ENCODE measurements at places on chromosomes 7 and 10. TPM values are rescaled to one million over a fixed set of nuclear protein-coding genes. Genes with fewer than 3 reads are reported as not detected.

Gene GJC3
- not detected for total RNA-seq

Gene SKIDA1
- 1.1 TPM for total RNA-seq

Gene SLC13A1
- not detected for total RNA-seq

Gene FAM25C
- total RNA-seq: 2.4 TPM

Gene LSM8
- 38.1 TPM for total RNA-seq

Gene CFAP58
- total RNA-seq: 0.36 TPM

Gene INSIG1
- 15.2 TPM for total RNA-seq

Gene SPDYE8
- not detected for total RNA-seq

Gene PHYHIPL
- total RNA-seq: 0.16 TPM

Gene HACD1
- 46.9 TPM for total RNA-seq

Gene CAV1
- 603 TPM for total RNA-seq

Gene PNLIPRP1
- not detected for total RNA-seq

Gene SEMA3A
- total RNA-seq: 3.7 TPM

Gene LRMDA
- total RNA-seq: 5.6 TPM

Gene NME8
- not detected for total RNA-seq

Gene OGA
- 73.9 TPM for total RNA-seq

Gene ACTL6B
- not detected for total RNA-seq

Gene TRIM50
- total RNA-seq: not detected

Gene AKR1C4
- 0.32 TPM for total RNA-seq

Gene LRRC18
- not detected for total RNA-seq

Gene DCLRE1C
- total RNA-seq: 7.0 TPM

Gene SGCE
- total RNA-seq: 56.0 TPM

Gene LIPK
- total RNA-seq: not detected

Gene SAMD8
- total RNA-seq: 12.8 TPM

Gene SNCG
- total RNA-seq: 12.8 TPM

Gene TFEC
- not detected for total RNA-seq

Gene NKX2-3
- not detected for total RNA-seq

Gene TMEM229A
- total RNA-seq: not detected

Gene MRLN
- total RNA-seq: not detected

Gene UNCX
- total RNA-seq: not detected

Gene GDF2
- total RNA-seq: not detected

Gene TAC1
- total RNA-seq: not detected

Gene PDCD11
- total RNA-seq: 32.5 TPM

Gene CDK5
- total RNA-seq: 35.2 TPM

Gene ZSCAN21
- total RNA-seq: 10.5 TPM

Gene CRHR2
- not detected for total RNA-seq

Gene ZNF783
- total RNA-seq: 4.0 TPM

Gene SH2B2
- 4.6 TPM for total RNA-seq

Gene HOXA7
- total RNA-seq: 4.7 TPM

Gene C10orf105
- total RNA-seq: not detected

Gene ZNF722
- total RNA-seq: not detected

Gene KLF14
- total RNA-seq: not detected

Gene VGF
- 8.9 TPM for total RNA-seq

Gene CYP2W1
- not detected for total RNA-seq

Gene GFRA1
- total RNA-seq: 7.4 TPM

Gene ANKRD2
- 6.4 TPM for total RNA-seq

Gene GRM3
- not detected for total RNA-seq

Gene LGI1
- not detected for total RNA-seq

Gene PALD1
- total RNA-seq: 8.5 TPM

Gene LRRTM3
- total RNA-seq: not detected

Gene WNT8B
- total RNA-seq: not detected

Gene ZNF679
- total RNA-seq: not detected

Gene WEE2
- not detected for total RNA-seq

Gene HYAL4
- total RNA-seq: not detected

Gene CC2D2B
- not detected for total RNA-seq
